Karpas-422 (cell line): ENCODE measurements at places on chromosomes 11 and 22.

- DNase-seq = no peak
These were observed 131.2 kb downstream of the DLG2 start for GRCh38 chr11:85495918-85496317.

- no peak for DNase-seq
These were observed 146.0 kb downstream of the BBOX1 start for GRCh38 chr11:27186580-27186979.

DNA sequence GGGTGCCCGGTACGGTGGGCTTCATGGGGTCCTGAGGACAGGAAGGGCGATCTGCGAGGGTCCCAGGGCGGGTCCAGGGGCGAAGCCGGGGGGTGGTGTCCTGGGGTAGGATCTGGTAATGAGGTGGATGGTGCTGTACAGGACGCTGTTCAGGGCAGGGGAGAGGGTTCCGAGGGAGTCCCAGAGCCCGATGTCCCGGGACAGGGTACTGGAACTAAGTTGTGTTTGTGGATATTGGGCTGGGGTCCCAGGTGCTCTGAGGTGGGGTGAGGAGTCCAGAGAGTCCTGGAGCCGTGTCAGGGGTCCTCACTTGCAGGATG lies 426 bp downstream of the LZTR1 start:
- DNase-seq = no peak

DNA sequence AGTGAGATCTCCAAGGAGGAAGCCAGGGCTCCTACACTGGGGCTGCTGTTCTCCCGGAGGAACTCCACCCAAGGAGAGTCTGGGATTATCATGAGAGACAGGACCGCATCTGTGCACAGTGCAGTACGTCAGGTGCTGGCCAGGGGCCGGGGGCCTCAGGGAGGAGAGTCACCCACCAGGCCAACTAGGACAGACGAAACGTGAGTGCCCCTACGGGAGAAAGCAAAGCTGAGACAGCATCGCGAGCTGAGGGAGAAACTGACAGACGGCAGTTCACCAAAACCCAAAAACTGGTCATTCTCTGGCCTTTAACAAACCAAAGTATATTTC lies 273.4 kb downstream of the BRD1 start:
- DNase-seq = no peak

DNA sequence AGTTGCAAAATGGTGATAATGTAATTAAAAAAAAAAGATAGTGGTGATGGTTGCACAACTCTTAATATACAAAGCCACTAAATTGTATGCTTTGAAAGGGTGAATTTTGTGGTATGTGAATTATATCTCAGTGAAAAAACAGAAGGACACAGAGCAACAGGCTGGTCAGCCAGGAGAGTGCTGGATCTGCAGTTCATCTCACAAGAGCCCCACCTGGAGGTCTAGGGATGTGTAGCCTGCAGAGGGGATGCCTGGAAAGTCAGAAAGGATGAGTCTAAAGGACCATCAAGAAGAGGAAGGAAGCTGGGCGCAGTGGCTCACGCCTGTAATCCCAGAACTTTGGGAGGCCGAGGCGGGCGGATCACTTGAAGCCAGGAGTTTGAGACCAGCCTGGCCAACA lies 9.0 kb downstream of the POLR3H start:
- no peak for DNase-seq

DNA sequence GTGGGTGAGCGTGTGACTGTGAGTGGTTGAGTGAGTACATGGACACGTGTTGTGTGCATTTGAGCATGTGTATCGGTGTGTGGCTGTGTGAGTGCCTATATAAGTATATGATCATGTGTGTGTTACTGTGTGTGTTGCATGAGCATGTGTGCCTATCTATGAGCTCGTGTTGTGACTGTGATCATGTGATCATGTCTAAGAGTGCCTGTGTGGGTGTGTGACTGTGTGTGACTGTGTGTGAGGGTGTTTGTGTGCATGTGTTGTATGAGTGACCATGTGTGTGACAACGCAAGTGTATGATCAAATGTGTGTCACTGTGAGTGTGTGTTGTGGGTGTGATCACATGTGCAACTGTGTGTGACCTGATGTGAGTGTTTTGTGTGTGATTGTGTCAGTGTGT lies 88.8 kb downstream of the UBASH3B start:
- DNase-seq = no peak
